NCI-H446 treated with DMSO at 0.1 percent for 48 hours (cell line): ENCODE measurements at places on chromosomes 2 and 18.

GRCh38 chr2:220001751-220002150 is 374.3 kb downstream of the SLC4A3 start:
- DNase-seq = no peak

DNA sequence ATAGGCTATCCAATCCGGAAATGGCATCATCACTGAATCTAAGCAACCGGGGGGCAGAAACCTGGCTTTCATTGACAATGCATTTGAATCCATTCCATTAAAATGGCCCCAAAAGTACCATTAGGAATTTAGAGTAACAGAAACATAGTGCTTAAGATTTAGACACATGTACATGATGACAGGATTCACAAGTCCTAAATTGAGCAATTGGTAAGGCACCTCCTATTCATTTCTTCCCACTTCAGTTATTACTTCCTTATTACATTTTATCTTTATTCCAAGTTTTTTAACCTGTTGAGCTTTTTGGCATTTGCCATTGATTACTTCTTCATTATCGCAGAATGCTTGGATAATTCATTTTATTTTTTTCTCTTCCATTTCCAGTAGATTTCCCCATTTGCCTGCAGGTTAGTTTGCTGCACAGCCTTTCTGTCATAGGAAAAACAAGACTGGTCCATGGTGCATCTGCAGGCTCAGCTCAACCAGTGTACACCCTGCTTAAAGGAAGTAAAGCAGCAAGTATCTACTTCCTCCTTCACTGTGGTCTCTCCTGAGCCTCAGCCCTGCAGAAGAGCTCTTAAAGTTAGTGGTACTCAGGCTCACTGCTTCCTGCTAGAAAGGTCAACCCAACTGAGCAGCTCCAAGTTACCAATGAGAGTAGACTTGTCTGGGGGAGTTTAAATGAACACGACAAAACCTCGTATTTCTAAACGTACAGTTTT is 89.2 kb downstream of the DOCK10 start:
- DNase-seq = no peak

DNA sequence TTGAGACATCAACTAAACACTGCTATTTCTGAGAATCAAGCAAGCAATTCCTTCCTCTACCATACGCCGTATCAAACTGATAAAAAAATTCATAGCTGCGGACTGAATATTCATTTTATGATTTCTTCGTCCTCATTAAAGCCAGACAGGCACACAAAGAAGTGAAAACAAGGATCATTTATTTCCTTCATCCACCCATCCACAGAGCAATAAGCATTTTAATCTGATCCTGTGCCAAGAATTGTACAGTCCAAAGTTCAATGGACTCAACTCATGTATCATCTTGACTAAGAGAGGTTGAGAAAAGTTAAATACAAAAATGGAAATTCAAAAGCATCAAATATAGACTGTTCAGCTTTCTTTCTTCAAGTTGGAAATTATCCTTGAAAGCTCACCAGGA is 19.7 kb upstream of the SNTG2 start:
- no peak for DNase-seq

DNA sequence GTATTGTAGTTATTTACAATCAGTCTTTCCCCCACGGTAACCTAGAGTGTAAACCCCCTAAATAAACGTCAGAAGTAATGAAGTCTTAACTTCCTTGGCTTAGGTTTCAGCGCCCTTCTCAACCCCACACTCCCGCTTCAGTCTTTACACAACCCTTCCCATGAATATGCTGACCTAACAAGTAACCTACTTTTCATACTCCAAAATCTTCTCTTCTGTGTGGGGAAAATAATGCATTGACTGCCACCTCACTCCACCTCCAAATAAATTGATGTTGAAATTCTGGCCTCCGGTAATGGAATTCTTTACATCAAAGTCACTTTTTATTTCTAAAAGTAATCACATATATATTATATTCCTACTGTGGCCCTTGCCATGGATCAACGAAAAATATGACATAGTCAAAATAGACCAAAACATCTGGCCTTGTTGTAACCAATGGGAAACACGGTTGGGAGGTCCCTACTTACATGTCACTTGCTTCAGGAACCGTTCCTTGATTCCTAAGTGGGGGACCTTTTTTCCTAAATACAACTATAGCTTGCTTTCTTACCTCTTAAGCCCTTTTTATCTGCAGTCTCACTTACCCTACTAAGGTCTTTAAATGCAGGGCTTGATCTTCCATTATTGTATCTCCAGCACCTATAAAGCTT is 961 bp downstream of the GEN1 start:
- peak; percentile 11 for DNase-seq

- peak; percentile 19 for DNase-seq
Measured at GRCh38 chr18:7221424-7222155, 9.3 kb upstream of the LRRC30 start.

- DNase-seq = no peak
Measured at GRCh38 chr18:48702346-48703027, 163.7 kb downstream of the CTIF start.

GRCh38 chr2:134140251-134140661 is 113.6 kb upstream of the MGAT5 start:
- no peak for DNase-seq

DNA sequence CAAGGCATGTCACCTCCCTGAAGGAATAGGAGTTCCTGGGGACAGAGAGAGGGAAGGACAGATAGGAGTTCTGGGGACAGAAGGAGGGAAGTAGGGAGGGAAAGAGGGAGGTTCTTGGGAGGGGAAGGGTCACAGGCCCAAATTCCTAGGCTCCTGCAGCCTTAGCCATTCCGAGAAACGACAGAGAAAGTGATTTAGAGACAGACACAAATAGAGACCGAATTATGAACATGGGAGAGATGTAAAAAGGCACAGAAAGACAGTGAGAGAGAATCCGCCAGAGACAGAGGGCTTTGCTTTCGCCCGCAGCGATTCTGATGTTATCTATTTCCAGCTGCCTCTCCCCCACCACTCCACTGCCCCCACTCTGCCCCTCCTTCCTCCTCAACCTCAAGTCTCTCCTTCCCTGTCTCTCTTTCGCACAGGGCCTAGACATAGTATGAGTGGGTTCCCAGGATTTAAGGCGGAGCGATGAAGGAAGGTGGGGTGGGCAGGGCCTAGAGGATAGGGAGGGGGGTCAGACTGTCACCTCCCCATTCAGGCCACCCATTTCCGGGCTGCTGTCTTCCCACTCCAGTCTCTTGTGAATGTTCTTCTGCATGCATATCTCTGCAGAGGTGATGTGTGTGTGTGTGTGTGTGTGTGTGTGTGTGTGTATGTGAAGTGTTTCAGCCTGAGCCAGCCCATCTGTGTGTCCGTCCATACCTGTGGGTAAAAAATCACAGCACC is 3.3 kb upstream of the WNT6 start:
- no peak for DNase-seq

DNA sequence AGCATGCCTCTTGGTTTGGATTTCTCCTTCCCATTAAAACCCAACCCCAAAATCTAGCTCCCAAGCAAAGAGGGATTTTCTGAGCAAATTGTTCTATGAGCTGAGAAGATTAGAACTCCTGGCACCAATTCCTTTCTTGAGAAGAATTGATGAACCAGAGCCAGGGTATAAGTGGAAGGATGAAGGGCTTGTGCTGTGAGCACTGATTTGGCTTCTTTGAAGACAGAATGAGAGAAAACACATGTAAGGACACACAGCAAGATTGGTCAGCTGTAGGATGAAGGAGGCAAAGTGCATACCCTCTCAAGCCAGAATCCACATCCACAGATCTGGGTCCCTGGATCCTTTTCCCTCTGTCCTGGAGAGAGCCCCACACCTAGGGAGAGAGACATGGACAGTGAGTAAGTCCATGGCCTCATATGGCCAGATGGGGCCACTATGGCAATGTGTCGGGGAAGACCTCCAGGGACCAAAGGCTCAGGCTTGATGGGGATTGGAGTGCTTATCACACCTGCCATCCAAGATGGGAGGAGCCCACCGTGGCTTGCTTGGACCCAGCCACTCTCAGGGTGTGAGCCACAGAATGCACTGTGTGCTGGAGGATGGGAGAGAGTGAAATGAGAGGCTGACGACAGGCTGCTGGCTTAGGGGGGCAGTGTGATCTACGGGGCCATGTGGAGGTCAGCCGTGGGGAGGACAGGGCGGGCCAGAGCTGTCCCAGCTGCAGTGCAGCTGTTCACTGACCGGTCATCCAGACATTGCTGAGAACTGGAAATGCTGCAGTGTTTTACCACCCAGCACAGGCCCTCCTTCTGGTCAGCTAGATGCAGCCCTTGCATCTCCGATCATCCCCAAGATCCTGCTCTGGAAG is 339.8 kb downstream of the CYP26B1 start:
- no peak for DNase-seq

DNA sequence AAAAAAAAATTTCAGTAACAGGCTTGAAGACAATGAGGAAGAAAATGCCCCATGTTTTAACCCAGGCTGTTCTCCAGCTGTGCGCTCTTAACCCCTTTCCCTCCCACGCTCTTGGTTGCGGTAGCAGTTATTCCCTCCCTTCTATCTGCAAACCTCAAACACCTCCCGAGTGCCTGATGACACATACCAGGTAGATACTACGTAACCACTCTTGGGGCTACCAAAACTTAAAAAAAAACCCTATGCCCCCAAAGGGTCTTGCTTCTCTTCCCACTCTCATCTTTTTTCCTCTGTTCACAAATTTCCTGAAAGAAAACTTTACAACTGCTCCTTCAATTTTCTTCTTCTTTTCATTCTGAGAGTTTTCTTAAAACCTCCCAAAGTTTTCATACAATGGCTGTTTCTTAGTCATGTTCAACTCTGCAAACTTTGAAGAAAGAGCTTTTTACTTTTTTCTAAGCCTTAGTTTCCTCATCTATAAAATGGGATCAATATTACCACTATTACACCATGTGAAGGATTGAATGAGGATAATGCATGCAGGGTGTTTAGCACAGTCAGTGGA is 4.9 kb upstream of the DRC1 start:
- DNase-seq = no peak

DNA sequence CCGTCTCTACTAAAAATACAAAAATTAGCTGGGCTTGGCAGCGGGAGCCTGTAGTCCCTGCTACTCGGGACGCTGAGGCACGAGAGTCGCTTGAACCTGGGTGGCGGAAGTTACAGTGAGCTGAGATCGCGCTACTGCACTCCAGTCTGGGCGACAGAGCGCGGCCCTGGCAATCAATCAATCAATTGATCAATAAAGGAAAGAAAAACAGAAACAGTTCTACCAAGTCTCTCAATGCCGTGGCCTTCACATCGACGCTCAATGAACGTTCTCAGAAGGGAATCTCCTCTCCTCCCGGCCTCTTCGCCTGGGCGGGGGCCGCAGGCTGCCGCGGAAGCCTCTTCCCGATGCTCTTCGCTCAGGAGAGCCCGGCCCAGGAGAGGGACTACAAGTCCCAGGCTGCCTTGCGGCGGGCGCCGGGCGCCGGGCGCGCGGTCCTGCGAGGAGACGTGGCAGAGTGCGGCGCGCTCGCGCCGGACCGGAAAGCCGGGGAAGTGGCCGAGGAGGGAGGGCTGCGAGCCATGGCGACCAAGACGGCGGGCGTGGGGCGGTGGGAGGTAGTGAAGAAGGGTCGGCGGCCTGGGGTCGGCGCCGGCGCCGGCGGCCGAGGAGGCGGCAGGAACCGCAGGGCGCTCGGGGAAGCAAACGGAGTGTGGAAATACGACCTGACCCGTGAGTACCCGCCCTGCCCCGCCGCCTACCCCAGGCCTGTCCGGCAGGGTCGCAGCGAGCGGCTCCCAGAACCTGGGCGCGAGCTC is at the start of gene TMEM214:
TMEM214 (plus strand) TSS at position 471 of the 758 bp plus-strand sequence; CDS start at position 522, 51 bp downstream.
- DNase-seq = peak; percentile 59

DNA sequence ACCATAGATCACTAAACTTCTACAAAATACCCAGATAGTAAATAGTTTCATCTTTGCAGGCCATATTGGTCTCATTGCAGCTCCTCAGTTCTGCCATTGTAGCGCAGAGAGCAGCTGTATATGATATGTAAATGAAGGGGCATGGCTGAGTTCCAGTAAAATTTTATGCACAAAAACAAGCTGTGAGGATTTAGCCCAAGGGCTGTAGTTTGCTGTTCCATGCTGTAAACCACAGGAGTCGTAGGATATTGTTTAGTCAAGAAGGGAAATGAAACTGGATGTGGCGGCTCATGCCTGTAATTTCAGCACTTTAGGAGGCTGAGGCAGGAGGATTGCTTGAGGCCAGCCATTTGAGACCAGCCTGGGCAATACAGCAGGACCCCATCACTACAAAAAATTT is 83.0 kb downstream of the MGAT5 start:
- DNase-seq = no peak

GRCh38 chr2:207567671-207568070 is 37.9 kb downstream of the CREB1 start:
- no peak for DNase-seq

GRCh38 chr2:30255466-30256408 is 24.4 kb downstream of the LBH start:
- no peak for DNase-seq

DNA sequence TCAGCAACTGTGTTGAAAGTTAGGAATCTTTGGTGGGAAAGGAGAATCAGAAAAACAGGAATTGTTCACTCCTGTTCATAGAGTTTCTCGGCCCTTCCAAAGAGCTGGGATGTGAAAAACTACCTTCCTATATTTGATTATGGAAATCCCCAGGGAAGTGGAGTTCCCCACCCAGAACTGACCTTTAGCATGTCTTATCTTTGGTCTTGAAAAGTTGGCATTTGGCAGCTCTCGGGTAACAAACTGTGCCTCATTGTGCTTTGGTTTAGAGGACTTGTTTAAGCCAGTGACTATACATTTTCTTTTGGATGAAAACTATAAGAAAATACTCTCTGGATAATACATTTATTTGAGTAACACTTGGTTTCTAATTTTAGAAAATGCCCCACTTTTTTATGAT is 51.3 kb upstream of the CERS6 start:
- DNase-seq = no peak

DNA sequence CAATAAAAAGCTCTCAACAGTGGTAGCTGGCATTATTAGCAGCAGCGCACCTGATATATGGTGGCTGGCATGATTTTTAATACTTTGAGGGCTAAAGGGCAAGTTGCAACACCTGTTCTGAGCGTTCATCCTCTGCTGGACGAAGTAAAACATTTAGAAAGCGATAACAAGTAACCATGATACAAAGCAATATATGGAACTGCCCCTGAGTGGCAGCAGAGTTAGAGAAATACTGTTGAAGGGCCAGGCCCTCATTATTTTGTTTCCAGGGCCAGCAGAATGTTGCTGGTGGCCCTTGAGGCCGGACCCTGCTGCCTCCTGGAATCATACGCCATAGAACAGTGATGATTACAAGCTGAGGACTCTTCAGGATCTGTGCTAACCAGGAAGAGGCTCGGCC is 47.8 kb downstream of the ARHGEF4 start:
- no peak for DNase-seq

GRCh38 chr2:231701456-231702373 is 6.6 kb upstream of the PTMA start:
- peak; percentile 76 for DNase-seq

DNA sequence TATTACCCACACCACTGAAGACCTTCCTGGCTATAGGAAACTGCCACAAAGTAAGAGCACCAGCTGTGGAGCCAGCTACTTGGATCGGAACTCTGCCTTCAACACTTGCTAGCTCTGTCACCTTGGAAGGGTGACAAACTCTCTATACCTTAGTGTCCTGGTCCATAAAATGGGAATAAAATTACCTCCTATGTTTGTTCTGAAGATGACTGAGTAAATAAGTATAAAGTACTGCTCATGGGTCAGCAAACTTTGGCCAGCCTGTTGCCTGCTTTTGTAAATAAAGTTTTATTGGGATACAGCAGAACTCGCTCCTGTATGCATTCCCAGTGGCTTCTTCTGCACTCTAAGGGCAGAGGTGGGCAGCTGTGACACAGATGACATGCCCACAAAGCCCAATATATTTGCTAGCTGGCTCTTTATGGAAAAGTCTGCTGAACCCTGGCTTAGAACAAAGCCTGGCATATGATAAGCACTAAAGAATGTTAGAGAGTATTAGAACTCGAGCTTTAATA is 451.3 kb downstream of the TMEM182 start:
- no peak for DNase-seq
